Lung microvascular endothelial cell (primary cell): ENCODE measurements at places on chromosomes 11 and 22.

DNA sequence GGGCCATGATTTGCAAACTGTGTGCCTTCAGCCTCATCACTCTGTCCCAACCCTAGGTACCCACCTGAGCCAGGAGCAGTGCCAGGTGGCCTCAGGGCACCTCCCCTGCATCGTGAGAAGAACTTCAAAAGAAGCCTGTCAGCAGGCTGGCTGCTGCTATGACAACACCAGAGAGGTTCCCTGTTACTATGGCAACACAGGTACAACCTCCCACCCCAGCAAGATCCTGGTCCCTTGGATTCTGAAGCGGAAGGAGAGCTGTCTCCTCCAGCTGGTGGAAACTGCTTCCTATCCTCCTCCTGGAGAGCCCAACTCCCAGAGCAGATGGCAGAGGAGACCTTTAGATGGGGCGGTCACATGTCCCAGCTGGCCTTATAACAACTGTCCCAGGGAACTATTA is 2.9 kb downstream of the ZP1 start:
- DNase-seq, result no peak

GRCh38 chr22:36471341-36471821 is 10.1 kb downstream of the TXN2 start:
- DNase-seq, result no peak

DNA sequence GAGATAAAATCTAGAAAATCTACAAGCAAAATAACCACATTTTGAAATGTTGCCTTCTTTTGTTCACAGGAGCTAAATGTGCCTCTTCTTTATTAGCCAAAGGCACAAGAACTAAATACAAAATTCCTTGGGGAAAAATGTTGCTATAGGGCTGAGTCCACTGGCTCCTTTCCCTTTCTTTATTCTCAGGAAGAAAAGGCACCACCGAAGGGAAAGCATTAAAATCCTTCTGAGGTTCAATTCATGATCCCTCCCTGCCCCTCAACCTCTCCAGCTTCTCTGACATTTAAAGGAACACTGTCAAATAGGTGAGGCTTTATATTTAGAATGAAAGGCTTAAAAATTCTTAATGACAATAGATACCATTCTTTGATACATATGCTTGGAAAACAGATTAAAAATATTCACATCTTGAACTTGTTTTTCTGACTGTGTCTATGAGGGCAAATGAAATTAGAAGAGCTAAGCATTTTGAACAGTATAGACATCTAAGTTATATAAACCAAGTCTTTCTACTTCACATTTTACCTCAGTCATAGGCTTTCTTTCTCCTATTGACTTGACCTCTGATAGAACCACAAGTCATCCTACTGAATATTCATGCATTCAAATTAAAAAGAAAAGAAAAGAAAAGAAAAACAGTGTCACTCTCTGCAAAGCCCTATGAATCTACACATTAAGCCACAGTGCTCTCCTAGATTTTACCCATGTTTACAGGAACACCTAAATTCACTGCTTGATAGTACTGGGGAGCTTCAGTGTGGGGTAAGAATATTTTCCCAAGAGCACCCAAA is 148.2 kb downstream of the MAML2 start:
- no peak for DNase-seq

GRCh38 chr22:23832226-23833016 is 6.4 kb downstream of the DERL3 start:
- DNase-seq, result no peak

DNA sequence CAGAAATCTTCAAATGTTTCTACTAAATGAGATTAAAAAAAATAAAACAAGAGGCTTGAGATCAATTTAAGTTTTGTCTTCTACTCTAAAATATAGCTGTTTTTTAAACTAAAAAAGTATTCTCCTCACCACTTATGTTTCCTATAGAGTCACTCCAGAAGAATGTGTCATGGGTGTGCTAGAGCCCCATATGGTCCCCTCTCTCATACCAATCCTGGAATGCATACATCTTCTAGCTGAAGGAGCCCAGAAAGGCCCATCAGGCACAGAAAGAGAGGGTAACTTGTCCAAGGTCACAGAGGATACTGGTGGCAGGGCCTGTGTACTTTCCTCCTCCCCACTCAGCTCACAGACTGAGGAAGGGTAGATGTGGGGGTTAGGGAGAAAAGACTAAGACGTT is 34.4 kb downstream of the RELT start:
- DNase-seq, result no peak

- DNase-seq, result no peak
Observed at GRCh38 chr22:16949561-16949960, 58.5 kb downstream of the GAB4 start.

- peak; percentile 68 for DNase-seq
Observed at GRCh38 chr11:20110908-20111669, 49.2 kb downstream of the DBX1 start.

DNA sequence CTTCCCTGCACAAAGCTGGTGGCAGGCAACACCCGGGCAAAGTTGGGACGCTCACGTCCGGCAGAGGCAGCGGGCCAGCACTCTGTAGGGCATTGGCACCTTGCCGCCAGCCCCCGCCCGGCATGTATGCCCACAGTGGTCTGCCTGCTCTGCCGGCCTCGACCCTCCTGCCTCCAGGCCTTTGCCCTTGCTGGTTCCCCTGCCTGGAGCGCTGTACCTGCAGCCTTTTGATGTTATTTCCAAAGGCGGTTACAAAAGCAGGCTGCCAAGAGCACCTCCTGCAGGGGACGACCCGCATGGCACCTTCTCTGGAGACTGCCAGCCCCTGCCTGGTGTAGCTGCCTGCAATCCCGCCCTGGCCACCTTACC is 56.5 kb upstream of the SHISAL1 start:
- DNase-seq, result no peak

DNA sequence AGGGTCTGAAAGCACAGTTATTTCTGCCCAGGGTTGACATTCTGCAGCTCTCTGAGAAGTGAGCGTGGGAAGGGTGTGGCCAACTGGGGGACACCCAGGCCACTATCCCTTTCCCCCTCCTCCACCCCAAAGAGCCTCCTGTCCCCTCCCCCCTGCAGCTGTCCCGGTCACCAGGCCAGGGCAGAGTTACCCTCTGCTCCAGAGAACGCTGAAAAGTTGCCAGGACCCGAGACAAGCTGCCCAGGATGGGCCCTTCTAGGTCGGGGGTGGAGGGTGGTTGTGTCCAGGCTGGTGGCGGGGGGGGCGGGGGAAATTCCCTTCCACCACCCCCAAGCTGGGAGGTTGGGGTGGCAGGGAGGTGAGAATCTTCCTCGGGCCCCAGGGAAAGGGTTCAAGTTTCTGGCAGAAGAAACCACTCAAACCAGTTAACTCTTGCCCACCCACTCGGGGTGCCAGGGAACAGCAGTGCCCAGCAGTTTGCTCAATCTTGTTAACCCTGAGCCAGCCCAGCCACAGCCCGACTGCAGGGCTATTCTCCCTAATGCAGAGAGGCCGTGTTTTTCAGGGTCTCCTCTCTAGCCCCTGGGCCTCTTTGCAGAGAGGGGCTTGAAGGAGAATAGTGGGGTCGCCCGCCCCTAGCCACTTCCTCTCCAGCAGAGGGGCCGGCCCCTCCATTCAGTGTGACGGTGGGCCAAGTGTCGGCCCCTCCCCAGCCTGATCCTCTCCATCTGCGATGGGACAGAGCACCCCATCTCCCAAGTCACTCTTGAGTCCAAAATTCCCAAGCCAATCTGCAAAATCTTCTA is 697 bp downstream of the LGALS1 start:
- peak; percentile 39 for DNase-seq

- no peak for DNase-seq
Observed at GRCh38 chr11:28922386-28922981, 814.3 kb downstream of the METTL15 start.

DNA sequence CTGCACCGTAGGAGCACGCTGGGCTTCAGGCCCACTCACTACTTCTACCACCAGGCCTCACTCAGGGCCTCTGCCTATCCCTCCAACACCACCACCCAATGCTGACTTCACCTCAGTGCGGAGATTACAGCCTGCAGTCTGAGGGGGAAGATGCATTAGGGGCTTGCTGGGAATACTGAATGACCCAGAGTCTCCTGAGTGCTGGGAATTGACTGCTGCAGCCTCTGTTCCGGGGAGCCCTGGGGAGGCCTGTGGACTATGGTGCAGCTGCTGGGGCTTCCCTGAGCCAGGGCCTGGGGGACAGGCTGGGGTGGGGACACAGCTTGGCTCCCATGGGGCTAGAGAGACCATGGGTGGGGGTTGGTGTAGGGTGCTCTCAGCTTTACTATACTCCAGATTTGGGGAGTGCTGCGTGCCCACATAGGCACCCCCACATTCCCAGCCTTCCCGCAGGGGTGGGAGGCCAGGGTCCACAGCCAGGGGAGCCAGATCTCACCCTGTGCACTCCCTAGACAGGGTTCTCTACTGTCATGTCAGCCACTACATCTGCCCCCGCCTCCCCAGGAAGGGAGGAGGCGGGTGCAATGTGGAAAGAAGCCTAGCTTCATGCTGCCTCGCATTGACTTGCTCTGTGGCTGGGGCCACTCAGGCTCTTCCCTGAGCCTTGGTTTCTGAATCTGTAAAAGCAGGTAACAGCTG is 44.4 kb downstream of the GDPD5 start:
- no peak for DNase-seq

- DNase-seq, result no peak
Observed at GRCh38 chr11:110939471-110939870, 227.2 kb upstream of the ARHGAP20 start.

DNA sequence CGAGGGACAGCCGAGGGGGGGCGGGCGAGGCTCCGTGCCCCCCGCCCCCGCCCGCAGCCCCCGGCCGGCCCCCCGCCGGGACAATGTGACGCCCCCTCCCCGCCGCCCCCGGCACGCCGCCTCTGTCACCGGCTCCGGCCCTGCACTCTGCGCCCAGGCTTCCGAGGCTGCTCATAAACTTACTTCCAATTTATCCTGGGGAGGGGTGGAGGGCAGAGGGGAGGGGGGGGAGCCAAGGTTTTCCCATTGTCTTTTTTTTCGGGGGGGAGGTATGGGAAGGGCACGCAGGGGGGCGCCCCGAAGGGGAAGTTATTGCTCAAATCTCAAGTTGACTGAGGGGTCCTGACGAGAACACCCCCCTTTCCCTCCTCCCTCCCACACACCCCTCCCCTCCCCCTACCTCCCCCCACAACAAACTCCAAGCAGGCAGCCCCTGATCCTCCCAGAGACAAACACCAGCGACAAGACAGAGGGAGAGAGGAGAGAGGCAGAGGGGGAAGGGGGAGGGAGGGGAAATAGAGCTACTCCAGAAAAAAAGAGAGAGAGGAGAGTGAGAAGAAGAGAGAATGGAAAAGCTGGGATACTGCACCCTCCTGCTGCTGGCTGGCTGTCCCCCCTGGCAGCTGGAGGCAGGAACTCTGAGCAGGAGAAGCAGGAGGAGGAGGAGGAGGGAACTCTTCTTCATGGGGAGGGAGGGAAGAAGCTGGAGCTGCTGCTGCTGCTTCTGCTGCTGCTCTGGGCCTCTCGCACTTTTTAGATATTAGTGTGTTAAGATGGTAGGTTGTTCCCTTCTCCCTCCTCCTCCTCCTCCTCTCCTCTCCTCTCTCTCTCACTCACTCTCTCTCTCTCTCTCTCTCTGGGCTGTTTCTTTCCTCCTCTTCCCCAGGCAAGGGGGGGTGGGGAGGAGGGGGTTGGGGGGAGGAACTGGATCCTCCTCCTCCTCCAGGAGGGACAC is 631 bp downstream of the PHF21A start:
- peak; percentile 47 for DNase-seq

- no peak for DNase-seq
Observed at GRCh38 chr22:44711690-44712555, 9.9 kb downstream of the PRR5 start.

DNA sequence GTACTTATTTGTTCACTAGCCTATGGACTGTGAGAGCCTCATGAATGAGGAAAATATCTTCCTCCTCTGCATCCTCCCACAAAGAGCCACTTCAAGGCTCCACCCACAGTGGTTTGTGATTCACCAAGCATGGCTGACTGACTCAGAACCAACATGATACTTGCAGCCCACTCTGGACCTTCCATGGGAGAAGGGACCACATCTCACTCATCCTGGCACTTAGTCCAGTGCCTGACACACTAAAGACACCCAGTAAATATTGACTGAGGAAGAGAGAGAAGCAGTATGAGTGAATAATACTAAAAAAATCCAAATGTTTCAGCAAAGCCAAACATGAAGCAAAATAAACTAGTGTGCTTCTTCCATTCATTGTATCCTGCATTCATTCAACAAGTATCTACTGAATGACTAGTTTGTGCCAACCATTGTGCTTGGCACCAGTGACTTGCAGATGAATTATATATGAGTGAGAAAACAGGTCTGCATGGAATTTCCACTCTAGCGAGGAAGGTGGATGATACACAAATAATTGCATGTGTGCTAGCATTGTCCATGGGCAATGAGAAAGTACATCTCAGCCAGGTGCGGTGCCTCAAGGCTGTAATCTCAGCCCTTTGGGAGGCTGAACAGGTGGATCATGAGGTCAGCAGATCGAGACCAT is 54.9 kb upstream of the BLID start:
- DNase-seq, result no peak

- DNase-seq, result no peak
Observed at GRCh38 chr22:30432520-30432919, 7.0 kb downstream of the MTFP1 start.

DNA sequence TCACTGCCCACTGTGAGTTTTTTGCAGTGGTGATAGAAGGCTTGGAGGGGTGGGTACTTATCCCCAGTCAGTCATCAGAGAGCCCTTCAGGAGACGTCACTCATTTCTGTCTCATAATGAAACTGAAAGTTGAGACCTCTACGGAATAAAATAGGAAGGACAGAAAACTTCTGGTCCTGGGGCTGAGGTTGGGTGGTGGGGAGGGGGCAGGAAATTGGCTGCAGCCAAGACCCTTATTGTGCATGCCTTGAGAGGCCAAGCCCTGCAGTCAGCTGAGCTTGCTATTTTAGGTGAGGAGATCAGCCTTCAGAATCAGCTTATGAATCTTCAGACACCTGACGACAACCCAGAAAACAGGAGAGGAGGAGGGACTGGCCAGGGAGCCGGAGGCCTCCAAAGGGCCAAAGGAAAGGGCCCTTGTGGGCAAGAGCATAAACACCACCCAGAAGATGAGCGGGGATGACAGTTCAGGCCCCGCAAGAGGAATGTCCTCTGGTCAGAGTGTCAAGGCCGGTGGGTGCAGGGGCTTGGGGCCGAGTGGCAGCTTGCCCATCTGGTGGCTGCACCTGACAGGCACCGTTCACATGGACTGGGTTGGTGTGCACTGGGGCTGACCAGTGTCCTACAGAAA is 17.9 kb upstream of the ADA2 start:
- no peak for DNase-seq

DNA sequence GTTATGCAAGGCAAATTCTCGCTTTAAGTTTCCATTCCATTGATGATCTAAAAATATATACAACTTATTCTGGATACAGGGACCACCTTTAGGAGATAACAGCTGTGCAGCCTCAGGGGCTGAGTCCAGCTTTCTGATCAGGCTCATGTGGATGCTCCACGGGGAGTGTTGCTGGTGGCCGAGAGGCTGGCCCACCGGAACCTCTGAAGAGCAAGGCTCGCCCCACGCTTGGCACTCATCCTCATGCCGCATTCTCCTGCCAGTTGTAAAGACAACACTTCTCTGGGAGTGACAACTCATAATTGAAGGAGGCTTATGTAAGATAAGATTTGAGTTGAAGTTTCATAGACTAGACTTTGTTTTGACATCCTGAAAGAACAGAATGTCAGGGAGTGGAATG is 123.5 kb downstream of the MPPED1 start:
- no peak for DNase-seq
